ENCODE measurements at places on chromosomes 5 and 9. TPM values are rescaled to one million over a fixed set of nuclear protein-coding genes. Genes with fewer than 3 reads are reported as not detected.

The INSL4 gene
- not detected for total RNA-seq

The PGM5 gene
- total RNA-seq: 0.59 TPM

The GLDC gene
- 0.22 TPM for total RNA-seq

DNA sequence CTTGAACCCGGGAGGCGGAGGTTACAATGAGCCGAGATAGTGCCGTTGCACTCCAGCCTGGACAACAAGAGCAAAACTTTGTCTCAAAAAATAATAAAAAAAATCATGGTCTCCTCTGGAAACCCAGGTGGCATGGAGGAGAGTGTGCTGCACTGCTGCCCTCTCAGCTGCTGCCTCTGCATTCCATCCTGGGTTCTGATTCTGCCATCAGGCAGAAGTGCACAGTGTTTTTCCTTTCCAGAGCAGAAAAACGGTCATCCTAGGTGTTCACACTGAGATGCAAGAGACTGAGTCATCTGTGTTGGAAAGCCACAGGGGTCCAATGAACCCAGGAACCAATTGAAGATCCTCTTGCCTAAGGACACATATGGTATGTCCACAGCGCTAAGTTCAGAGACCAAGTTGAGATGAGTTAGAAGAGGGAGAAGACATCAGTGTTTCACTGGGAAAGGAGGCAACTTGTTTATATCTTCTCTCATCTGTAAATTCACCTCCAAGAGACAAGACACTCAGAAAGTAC is 88.8 kb upstream of the DMRT1 start:
- no peak for ATAC-seq

- peak; percentile 70 for ATAC-seq
Measured at GRCh38 chr5:142000704-142001484, 11.9 kb downstream of the GNPDA1 start.

All from motor neuron (in vitro differentiated cells).